ENCODE measurements at places on chromosomes 4 and X.

- DNase-seq, result no peak
These were observed 61.3 kb downstream of the LUZP4 start for GRCh38 chrX:115350711-115351381.

DNA sequence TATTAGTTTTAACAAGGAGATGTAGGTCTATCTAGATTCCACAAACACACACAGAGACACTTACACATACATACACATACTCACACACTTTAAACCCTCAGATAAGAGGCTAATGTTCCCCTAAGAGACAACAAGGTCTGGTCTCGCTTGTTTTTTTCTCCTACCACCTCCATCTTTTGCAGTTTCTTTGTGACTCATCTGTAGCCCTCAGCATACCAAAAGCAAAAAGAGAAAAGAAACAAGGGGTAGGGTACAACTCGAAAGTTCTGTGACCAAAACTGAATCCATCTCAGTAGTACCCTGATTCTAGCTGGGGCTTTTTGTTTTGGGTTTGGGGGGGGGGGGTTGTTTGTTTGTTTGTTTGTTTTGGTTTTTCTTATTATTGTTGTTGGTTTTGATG is 12.2 kb upstream of the EXOSC9 start:
- DNase-seq, result no peak

DNA sequence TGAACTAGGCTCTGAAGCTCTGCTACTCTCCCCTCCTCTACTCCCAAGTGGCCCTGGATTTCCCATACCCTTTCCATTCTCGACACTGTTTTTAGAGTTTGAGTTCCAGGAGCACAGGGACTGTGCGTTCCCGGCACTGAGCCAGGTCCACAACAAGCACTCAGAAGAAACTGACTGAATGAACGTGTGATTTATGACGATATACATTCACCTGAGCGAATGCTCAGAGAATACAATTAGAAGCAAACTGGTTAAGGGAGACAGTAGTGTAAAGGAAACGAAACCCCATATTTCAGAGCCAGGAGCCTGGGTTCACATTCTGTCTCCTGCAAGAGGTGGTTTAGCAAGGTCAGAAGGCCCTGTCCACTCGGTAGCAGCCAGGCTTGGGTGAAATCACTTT is 1.4 kb upstream of the KIAA0232 start:
- no peak for DNase-seq

DNA sequence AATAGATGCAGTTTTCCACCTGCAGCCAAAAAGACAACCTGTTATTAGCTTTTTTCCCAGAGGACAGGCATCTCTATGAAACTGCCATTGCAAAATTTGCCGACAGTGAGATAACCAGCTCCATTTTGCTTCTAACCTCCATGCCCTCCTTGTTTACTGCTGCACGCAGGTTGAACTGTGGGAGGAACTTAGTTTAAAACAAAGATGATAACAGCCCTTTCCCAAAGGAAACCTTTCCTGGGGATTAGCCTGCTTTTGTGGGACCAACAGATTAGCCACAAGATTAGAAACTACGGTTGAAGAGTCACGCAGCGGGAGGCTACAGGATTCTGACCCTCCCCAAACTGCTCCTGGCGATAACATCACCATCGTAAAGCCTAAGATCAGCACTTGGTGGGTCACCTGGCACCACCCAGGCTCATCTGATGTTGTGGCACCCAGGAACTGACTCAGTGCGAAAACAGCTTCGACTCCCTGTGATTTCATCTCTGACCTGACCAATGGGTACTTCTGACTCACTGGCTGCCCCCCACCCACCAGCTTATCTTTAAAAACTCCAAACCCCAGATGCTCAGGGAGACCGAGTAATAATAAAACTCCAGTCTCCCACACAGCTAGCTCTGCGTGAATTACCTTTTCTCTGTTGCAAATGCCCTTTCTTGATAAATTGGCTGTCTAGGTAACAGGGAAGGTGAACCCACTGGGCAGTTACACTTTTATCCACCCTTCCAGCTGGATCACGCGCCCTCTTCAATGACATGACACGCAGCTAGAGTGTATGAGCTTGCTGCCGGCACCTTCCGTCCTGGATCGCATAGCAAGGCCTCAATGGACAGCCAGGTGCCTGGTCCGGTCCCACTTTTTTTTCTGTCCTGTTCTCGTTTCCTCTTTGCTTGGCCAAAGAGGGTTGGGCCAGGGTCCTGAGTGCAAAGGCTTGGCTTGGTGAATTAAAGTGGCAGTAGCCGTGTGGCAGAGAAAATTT is 27.2 kb downstream of the NOP14 start:
- no peak for DNase-seq
